DND-41 (cell line): ENCODE measurements at places on chromosomes 1 and 21.

DNA sequence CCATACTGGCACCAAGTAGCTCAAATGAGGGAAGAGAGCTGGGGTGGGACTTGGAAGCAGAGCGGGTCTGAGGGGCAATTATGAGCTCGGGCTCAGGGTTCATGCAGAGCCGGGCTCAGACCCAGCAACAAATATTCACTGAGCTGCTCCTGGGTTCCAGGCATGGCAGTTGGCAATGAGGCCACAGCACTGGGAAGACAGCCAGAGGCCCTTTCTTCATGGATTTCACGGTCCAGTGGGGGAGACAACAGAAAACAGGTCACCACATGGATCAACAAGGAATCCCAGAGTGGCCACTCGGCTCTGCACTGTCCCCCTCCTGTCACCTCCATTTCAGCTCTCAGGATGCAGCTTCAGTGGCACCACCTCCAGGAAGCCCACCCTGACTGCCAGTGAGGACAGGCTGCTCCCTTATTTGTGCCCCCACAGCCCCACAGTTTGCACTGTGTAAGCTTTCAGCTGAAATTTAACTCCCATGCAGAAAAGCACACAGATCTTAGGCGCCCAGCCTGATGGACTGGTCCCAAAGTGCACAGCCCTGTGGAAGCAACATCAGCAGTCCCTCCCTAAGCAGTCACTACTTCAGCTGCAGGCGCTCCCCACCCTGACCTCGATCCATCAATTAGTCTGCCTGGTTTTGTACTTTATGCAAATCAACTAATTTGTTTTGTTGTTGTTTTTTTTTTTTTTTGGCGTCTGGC, 22.4 kb downstream of the ARHGEF19 start:
- no peak for DNase-seq

GRCh38 chr1:228781161-228781808, 46.0 kb downstream of the RHOU start:
- DNase-seq, result no peak

DNA sequence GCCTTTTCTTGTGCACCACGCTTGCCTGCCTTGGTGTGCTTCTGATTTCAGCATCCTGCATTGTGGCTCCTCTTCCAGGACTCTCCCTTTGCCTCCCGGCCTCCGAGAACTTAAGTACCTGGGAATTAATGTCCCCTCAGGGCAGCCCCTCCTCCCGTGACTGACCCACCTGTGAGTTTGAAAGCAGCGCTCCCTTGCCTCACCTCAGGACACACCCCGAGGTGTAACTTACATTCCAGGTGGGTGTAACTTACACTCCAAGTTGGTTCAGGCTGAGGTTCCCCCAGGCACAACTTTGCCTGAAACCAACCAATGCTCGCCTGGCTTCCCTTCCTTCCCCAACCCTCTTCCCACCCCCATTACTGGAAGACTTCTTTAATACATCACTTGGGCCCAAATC, 161.4 kb downstream of the KAZN start:
- DNase-seq, result no peak

DNA sequence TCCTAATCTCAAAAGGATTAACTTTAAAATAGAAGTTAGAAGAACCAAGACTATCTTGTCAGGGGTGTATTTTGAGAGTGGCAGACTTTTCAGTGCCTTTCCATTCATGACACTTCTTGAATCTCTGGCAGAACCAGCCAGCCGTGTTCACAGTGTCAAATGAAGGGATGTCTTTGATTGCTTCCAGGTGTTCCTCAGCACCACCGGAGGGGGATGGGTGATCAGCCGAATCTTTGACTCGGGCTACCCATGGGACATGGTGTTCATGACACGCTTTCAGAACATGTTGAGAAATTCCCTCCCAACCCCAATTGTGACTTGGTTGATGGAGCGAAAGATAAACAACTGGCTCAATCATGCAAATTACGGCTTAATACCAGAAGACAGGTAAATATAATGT, 32.3 kb downstream of the FMO1 start:
- DNase-seq, result no peak

GRCh38 chr1:180893614-180894013, 19.1 kb upstream of the KIAA1614 start:
- DNase-seq, result peak; percentile 49

GRCh38 chr1:153774780-153775457, at the start of gene SLC27A3:
TSS of gene SLC27A3 (plus strand) at chr1:153775407. CDS start at chr1:153775498, 91 bp downstream.
- no peak for DNase-seq

DNA sequence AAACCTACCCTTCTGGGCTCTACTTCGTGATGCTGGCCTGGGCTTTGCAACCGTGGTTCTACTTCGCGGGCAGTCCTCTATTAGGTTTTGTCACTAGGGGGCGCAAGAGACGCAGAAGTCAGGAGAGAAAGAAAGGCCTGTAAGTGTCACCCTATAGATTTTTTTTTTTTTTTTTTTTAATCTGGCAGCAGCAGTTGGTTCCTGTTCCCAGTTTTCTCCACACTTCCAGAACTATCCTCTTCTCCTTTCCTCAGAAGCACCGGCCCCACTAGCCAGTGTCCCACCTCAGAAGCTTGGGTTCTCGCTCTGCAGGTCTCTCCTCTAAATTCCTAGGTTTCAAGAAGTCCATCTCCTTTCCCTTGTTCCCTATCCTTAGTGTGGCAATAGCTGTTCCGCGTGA, 9.1 kb upstream of the LCE2D start:
- DNase-seq, result peak; percentile 66

GRCh38 chr1:230350208-230350921, 75.8 kb downstream of the PGBD5 start:
- DNase-seq, result no peak

DNA sequence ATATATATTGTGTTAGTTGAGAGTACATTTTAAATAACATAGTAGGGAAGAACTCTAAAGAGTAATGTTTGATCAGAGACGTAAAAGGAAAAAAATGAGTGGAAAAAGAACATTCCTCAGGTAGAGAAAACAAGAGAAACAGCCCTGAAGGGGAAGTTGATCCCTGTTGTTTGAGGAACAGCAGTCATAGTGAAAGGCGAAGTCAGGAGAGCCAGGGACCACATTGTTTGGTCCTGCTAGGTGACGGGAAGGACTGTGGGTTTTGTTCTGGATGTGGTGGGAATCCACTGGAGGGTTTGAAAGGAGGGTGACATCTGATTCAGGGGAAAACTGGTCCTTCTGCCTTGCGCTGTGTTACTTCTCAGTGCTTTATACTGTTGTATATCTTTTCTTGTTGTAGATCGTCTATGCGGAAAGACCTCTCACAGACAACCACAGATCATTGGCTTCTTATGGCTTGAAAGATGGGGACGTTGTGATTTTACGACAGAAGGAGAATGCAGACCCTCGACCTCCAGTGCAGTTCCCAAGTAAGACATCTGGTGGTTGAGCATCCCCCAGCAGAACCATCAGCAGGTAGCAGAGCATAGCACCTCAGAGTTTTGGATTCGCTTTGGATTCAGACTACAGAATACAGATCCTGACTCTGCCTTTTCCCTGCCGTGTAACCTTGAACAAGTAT, 9.2 kb downstream of the DDI2 start:
- DNase-seq, result no peak

DNA sequence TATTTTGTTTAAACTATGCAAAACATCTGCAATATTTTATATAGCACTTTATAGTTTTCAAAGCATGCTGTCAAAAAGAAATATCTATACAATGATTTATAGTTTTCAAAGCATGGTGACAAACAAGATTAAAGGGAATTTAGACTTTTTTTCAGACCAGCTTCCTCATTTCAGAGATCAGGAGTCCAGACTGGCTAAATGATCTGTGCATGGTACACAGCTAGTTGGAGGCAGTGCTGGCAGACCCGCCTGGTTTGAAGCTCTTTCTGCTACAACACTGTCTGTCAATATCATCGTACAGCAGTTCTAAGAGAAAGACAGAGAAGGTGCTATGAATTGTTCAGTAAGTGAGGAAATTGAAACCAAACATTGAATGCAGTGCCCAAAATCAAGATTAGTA, 479.0 kb downstream of the PTBP2 start:
- no peak for DNase-seq

GRCh38 chr1:30750731-30751291, 6.8 kb downstream of the LAPTM5 start:
- DNase-seq, result peak; percentile 31

DNA sequence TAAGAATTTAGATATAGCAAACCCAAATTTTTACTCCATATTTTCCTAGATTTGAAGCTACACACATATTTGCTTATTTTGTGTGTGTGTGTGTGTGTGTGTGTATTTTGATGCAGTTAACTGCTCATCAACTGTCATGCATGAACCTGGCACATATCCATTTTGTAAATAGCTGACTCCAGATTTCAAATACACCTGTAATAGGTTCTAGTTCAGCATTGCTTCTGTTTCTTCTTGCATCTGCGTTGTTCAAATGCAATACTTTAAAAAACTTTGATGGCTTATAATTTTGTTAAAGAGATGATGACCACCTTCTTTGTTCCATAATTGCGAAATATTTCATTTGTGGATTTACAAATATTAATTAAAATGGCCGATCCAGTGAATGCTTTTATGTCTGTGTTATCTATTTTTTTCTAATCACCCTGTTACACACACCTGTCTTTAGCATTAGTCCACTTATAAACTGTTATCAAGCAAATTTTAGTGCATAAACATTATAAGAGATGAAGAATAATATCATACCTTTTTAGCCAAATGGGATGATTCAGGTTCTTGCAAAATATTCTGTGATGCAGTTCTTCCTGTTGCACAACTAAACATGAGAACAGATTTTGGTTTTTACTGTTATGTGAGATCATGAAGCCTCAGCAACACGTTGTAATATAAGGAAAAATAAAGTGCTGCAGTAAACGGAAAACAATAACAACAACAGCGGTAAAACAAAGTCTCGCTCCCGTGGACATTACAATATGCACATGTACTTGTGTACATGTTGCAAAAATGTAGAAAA, 12.7 kb upstream of the S100A11 start:
- no peak for DNase-seq

- DNase-seq, result no peak
These were observed 10.7 kb downstream of the DRAXIN start for GRCh38 chr1:11701981-11702803.

DNA sequence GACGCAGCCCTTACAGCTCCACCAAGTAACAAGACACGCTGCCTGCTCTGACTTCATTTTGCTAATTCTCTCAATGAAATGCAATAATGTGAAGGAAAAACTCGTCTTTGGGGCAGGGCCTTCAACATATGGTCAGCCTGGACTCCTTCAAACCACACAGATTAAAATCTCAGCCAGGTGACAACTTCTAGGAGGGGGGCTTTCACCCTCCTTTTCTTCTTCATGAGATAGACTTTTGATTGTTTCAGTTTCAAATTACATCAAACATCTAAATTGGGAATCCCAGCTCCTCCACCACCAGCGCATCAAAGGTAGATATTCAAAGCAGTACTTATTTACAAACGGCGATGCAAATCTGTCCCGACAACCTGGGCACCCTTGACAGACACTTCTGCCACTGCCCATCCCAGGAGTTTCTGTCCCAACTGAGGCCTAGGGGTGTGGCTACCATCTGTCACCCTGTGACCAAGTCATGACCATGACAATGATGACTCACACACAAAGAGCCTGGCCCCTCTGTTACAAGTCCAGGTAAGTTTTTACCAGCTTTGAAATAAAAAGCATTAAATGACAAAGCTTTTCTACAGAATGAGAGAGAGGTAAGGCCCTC, 29.7 kb downstream of the SSBP3 start:
- no peak for DNase-seq

- no peak for DNase-seq
These were observed 4.0 kb upstream of the RCAN3 start for GRCh38 chr1:24498589-24498988.

DNA sequence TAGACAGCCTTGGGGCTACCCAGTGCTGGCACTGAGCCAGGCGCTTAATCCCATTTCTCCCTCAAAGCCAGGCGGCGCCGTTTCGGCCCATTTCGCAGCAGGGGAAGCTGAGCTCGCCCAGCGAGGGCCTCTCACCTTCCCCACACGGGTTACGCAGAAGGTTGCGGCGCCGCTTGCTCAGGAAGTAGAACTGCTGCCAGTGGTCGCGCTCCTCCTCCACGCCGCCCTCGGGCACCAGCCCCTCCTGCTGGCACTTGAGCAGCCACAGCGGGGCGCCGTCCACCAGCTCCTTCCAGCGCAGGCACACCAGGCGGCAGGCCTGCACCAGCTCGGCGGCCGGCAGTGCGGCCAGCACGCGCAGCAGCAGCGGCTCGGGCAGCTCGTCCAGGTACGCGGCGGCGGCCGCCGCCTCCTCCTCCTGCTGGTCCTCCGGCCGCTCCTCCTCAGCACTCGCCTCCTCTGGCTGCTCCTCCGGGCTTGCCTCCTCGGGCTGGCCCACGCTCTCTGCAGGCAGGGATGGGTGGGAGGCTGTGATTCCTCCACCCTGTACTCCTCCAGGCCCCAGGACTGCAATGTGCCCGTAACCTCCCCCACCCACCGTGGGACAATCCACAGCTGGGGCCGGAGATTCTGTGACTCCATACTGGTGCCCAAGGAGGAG, 3.8 kb downstream of the FBXO2 start:
- DNase-seq, result peak; percentile 44

DNA sequence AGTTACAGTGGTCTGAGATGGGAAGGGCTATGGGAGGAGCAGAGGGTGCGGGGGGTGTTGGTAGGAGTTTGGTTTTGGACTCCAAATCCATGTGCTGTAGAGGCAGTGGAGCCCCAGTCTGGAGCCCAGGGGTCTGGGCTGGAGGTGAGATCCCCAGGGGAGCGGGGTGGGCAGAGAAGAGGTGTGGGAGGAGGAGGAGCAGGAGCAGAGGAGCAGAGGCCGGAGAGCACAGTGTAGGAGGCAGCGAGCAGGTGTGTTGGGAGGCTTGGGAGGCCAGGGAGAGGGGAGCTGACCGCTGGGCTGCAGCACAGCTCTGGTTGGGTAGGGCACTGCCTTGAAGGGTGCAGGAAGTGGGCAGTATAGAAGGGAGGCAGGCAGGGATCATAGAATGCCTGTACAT, 28.9 kb downstream of the LHX4 start:
- DNase-seq, result no peak

GRCh38 chr1:34163792-34164731, 968 bp downstream of the CSMD2 start:
- DNase-seq, result no peak

DNA sequence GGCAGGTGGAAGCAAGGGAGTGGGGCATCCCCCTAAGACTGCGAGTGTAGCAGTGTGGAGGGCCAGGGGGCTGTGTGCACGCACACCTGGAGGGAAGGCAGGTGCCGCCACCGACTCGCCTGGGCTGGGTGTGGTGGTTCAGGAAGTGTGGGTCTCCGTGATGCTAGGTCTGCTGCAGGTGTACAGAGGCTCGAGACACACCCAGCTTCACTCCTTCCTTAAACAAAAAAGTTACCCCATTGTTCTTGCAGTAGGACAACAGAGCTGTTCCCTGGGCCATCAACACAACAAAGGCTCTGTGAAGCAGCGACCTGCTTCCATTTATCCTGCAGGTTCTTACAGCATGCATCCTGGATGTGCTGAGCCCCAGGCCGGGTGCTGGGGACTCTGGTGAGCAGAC, 100.4 kb upstream of the TMEM51 start:
- DNase-seq, result no peak

- no peak for DNase-seq
These were observed 13.7 kb upstream of the GORAB start for GRCh38 chr1:170518185-170518834.
